ENCODE measurements at places on chromosomes 2 and 18.
A peak's percentile ranks its signal among the peaks of the same experiment; 100 is the strongest.

DNA sequence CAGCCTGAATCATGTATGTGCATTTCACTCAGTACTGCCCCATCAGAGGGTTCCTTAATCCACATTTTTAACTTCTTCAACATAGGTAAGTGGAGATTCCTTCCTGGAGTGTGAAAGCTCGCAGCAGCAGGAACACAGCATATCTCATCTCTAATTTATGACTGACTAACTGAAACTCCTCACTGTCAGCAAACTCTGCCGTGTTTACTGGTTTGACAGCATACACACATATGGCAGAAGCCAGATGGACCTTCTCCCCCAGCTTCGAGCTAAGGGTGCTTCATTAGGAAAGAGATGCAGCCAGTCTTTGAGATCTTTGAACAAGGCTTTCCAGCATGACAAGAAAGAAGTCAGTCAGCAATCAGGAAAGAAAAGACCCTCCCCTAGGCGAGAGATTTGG is 200.3 kb upstream of the ACVR2A start:
- DNase-seq: no peak

DNA sequence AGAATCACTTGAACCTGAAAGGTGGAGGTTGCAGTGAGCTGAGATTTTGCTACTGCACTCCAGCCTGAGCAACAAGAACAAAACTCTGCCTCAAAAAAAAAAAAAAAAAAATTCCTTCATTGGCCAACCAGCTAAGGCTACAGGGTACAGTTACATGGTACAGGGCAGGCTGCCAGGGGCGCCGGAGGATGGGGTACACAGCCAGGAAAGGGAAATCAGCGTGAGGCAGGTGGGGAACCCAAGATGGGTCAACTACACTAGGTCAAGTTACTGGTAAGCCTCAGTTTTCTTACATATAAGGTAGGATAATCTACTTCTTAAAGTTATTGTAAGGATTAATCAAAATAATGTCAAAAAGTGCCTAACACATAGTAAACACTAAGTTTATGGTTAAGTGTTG is 142.6 kb upstream of the MSH6 start:
- DNase-seq: no peak

GRCh38 chr2:171712051-171712450 is 24.8 kb downstream of the DYNC1I2 start:
- no peak for DNase-seq

GRCh38 chr2:30948130-30948529 is 140.9 kb upstream of the CAPN13 start:
- DNase-seq: no peak

DNA sequence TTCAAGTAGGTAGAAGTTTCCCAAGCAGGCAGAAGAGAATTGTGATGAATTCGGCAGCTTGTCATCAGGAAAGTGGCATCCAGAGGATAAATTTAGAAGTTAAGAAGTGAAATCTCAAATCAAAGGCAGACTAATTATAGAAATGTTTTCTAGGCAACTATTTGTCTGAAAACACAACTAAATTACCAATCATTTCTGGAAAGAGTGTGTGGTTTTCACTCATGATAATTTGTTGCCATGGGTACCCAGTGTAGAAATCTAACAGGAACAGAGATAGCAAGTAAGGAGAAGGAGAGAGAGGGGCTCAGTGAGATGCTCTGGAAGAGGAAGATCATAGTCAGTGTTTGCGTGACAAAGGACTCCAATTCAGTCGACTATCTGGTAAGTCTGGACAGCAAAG is 208.1 kb downstream of the NCKAP5 start:
- DNase-seq: no peak

GRCh38 chr18:58364876-58365528 is 263.9 kb downstream of the ALPK2 start:
- no peak for DNase-seq

DNA sequence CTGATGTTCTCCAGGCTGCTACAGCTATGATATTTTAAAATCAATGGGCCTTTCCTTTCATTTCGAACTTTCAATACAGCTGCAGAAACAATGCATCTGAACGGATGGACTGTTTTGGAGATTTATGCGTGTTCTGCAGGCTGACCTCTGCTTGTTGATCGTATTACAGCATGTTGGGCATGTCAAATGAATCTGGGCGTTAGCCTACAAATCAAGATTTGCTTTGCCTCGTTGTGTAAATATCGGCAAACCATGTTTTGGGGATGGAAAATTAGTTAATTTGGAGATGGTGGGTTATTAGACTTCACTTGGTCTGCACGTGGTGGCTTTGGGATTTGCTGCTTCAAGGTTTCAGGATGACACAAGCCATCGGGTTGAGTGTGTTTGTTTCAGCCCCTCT is 129.3 kb downstream of the AGAP1 start:
- DNase-seq: no peak

- DNase-seq: no peak
Measured at GRCh38 chr2:115483666-115484065, 1041.2 kb downstream of the DPP10 start.

DNA sequence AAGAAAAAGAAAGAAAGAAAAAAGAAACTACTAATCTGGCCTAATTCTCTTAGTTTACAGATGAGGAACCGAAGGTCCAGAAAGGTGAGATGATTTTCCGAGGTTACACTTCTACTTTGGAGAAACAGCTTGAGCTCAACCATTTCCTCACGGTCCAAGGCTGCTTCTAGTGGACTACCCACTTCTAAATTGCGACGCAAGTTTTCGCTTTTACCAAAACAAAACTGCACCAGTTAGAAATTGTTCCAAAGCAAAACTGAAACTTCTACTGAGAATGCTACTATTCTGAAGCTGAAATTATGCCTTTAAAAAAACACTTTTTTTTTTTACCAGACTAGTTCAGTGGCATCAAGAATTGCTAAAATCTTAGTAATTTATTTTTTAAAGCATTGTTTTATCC is 101.6 kb downstream of the INO80D start:
- DNase-seq: no peak

DNA sequence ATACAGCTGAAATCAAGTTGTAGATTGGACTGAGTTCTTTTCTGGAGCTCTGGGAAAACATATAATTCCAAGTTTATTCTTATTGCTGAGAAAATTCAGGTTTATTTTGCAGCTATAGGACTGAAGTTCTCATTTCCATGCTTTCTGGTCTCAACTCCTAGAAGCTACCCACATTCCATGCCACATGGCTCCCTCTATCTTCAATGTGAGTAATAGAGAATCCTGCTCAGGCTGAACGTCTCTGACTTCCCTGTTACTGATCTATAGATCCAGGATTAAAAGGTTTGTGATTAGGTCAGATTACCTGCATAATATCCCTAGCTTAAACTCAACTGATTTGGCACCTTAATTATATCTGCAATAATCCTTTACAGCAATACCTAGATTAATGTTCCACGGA is 453.8 kb upstream of the MC4R start:
- DNase-seq: no peak

DNA sequence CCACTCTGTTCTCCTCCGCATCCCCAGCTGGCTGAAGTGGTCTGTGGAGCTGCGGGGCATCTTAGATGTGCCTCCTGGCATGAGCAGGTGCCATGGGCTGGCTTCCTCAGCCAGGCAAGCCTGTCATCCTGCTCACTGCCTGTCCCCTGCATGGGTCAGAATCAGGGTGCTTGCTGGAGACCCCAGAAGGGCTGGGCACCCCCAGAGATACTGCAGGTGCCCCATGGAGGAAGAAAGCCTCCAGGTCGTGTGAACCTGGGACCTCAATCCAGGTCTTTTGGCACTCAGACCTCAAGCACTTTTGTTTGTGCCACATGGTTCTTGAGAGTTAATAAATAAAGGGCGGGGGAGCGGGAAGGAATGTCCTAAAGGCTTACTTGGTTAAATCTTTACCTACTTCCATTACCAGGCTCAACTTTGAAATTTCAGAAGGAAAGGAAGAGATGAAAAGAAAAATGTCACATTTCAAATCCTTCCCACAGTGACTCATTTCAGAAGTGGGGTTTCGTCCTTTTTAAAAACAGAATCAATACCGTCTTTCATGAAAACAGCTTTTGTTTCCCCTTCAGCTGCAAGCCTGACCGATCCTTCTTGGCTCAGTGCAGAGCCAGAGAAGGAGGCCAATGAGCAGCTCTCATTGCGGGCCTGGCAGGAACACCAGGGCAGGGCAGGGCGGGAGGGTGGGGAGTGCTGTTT is 69.9 kb downstream of the RHOB start:
- peak; percentile 44 for DNase-seq

GRCh38 chr2:119136093-119136492 is 22.5 kb downstream of the C1QL2 start:
- no peak for DNase-seq

GRCh38 chr2:235234736-235235135 is 259.1 kb upstream of the AGAP1 start:
- no peak for DNase-seq

GRCh38 chr18:79919089-79919488 is 32.4 kb downstream of the SLC66A2 start:
- DNase-seq: no peak

- no peak for DNase-seq
Measured at GRCh38 chr18:55405893-55406406, 182.0 kb downstream of the TCF4 start.

GRCh38 chr2:29351916-29352591 is 236.8 kb downstream of the CLIP4 start:
- DNase-seq: no peak

DNA sequence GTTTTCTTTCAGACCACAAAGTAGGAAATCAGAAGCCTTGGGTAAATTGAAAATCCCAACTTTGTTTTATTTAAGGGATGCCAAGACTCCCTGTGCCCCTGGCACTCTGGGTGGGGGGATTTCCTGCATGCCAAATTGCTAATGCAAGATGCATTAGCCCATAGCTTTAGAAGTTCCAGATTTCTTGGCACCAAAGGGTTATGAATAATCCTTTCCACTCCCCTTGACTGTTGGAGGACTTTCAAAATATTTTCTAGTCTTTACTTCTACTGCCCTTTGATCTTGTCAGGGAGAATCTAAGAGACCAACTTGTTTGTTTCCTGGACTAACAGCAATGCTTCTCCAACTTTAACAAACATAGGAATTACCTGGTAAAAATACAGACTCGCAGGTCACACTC is 81.8 kb upstream of the TGIF1 start:
- DNase-seq: no peak

DNA sequence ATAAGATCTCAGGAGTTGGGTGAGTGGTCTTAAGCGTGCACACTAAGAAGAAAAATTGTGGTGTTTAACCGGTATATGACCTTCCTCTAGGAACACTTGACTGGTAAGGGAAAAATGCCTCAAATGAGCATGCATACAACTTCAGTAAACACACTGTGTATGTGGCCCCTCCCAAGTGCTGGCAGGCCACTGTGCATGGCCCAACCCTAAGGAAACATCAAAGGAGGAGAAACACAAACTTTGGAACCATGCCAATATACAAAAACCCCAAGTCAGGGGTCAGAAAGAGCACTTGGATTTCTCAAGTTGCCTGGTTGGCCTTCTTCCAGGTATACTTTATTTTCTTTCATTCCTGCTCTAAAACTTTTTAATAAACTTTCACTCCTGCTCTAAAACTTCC is 308.9 kb upstream of the LRRTM4 start:
- no peak for DNase-seq

GRCh38 chr18:11114653-11115052 is 34.7 kb downstream of the PIEZO2 start:
- no peak for DNase-seq

GRCh38 chr2:46179037-46179621 is 118.1 kb upstream of the EPAS1 start:
- no peak for DNase-seq

DNA sequence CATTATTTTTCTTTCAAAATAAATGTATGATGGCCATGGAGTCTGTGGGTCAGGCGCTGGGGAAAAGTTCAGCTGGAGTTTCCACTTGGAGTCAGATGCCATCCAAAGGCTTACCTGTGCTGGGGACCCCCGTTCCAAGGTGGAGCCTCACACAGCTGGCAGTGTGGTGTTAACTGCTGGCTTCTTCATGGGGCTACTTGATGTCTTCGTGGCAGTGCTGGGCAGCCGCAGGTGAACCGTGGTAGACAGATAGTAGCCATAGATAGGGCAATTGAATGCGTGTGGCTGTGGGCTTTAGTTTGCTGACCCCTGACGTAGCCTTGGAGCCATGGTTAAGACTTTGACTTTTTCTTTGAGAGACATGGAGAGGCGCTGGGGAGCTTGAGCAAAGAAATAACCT is 83.1 kb downstream of the HS6ST1 start:
- DNase-seq: no peak

- DNase-seq: no peak
Measured at GRCh38 chr18:44609181-44609941, 71.3 kb upstream of the SETBP1 start.

DNA sequence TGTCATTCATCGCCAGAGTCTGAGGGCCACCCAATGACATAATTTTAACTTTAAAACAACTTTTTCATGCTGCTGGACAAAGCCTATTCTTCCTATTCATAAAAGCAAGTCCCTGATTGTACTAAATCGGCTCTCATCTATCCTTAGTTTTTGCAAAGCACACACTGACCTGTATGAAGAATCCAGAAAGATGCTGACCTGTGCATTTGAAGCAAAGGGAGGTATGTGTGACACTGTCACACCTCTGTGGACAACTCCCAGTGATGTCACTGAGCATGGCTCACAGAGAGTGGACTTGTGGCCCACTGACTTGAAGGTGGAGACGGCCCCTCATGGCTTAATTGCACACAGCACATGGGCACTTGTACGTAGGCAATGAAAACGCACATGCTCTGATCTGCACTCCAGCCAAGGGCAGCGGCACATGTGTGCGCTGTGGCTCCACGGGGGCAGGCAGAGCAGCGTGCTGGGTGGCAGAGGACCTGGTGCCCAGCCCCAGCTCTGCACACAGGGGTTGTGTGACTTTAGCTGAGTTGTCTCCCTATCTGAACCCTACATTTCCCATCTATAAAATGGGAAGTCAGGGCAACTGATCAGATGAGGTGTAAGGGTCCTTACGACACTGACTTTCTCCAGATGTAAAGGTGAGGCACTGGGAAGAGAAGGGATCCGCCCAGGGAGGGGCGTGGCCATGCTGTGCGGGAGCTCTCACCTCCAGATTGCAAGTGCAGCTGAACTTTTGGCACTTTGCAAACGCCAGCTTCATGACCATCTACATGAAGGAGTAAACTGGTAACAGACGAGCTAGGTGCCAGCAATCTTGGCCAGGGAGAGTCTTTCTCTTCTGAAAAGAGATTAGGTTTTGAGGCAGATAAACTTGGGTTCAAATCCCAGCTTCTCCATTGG is 14.3 kb upstream of the ODC1 start:
- no peak for DNase-seq

- no peak for DNase-seq
Measured at GRCh38 chr2:77910136-77910535, 388.0 kb upstream of the LRRTM4 start.

GRCh38 chr2:230975927-230976326 is 20.0 kb upstream of the SPATA3 start:
- no peak for DNase-seq
